ENCODE measurements at places on chromosomes 7 and 10.

GRCh38 chr7:11613292-11613930 lies 218.6 kb downstream of the THSD7A start:
- H3K4me1 ChIP-seq: no peaks in the 10 kb centered on the region
- H3K27ac ChIP-seq: no peak overlapping the region
- no peaks in the 10 kb centered on the region for H3K36me3 ChIP-seq
- no peaks in the 10 kb centered on the region for H3K27me3 ChIP-seq

- no peak overlapping the region for H3K4me3 ChIP-seq
- H3K4me1 ChIP-seq: peaks cover 26% of the 10 kb centered on the region
- no peaks in the 10 kb centered on the region for H3K27me3 ChIP-seq
- H3K27ac ChIP-seq: no peak overlapping the region
Measured at GRCh38 chr7:5630670-5631069, 150.8 kb downstream of the RNF216 start.

DNA sequence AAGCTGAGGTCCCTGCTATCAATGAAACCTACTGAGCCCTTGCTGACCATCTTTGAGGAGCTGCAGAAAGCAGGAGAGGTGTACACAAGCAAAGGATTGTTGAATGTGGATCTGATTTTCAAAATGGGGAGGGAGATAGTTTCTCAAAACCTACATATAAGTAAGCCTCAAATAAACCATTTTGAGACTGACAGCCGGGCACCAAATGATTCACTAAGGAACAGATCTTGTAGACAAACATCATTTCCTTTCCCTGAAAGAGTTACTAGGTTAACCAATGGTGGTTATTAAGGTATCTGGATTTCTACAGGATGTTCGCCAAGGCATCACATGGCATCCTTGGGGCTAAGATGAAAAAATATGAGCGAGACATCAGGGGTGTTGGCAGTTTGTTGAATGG lies 24.5 kb upstream of the RHOBTB1 start:
- peaks cover 4% of the 10 kb centered on the region for H3K4me1 ChIP-seq
- H3K27me3 ChIP-seq: peaks cover 56% of the 10 kb centered on the region
- no peak overlapping the region for H3K4me3 ChIP-seq
- no peak for DNase-seq
- H3K27ac ChIP-seq: no peak overlapping the region

DNA sequence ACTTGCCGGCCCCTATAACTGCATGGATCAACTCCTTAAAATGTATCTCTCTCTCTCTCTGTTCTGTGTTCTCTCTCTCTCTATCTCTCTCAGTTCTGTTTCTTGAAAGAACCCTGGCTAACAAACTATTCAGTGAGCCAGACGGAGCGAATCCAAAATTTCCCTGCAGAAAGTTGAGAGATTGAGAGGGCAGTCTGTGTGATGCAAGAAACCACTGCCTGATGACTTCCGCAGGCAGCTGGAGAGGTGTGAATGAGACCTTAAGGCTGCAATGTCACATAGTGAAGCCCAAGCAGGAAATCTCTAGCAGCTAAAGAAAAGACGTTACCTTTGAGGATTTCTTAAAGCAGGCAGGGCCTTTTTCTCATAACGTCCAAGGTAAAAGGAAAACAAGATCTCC lies 17.3 kb downstream of the FAM107B start:
- H3K27ac ChIP-seq: no peak overlapping the region
- H3K4me1 ChIP-seq: peaks cover 2% of the 10 kb centered on the region
- H3K4me3 ChIP-seq: no peak overlapping the region
- no peak for DNase-seq
- no peaks in the 10 kb centered on the region for H3K27me3 ChIP-seq

DNA sequence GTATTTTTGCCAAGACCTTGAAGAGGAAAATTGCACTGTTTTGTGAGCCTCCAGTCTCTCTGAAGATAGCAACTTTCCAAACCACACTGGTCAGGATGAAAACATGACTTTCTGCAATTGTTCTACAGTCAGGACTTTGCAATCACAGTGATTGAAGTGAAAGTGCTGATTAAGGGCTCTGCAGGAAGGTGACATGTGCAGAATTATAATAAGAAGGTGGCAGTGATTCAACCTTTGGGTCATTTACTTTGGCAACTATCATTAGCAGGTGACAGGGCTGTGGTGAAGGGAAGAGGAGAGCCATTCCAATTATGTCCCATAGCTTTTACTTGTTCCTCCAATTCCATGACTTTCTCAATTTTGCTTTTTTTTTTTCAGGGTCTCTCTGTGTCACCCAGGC lies 350.0 kb upstream of the FZD8 start:
- H3K4me3 ChIP-seq: no peak overlapping the region
- no peaks in the 10 kb centered on the region for H3K27me3 ChIP-seq
- no peak overlapping the region for H3K27ac ChIP-seq
